ENCODE measurements at places on chromosomes 16 and 17.

DNA sequence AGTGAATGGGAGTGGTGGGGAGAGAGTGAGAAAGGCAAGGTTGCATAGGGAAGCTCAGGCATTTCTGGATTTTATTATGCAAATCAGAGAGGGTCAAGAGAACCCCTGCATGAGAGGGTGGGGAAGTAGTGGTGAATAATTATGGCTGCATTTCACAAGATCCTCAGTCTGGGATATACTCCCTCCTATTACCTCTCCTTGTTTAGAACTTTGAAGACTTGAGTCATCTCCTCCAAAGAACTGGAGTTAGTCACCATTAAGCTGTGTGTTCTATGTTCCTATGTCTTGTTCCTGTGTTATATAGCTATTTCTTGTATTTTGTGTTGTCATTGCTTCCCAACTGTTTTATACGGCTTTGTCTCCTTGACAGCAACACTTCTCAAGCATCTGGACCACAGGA is 18.4 kb downstream of the SOX9 start:
- no peak for DNase-seq

- no peak for DNase-seq
Observed at GRCh38 chr16:11684231-11685025, 16.2 kb downstream of the SNN start.

GRCh38 chr17:18224053-18224386 is 1.4 kb upstream of the LLGL1 start:
- no peak for DNase-seq

GRCh38 chr17:69592692-69593350 is 178.3 kb downstream of the MAP2K6 start:
- no peak for DNase-seq

DNA sequence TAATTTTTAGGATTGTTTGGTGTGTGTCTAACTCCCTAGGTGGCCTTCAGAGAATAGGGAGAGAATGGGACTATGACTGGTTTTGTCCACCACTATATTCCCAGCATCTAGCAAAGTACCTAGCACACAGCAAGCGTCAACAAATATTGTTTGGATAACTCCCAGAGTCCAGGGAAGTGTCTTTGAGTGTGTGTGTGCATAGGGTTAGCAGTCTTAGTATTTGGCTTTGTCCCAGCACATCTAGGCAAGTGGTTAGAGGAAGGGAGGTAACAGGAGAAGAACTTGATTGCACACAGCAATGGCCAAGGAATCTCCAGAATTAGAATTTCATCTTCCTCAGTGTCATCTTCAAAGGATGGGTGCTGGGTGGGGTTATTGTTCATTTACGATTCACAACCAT is 385.4 kb upstream of the CDH5 start:
- DNase-seq: no peak

GRCh38 chr16:82824408-82824807 is 197.6 kb downstream of the CDH13 start:
- no peak for DNase-seq

DNA sequence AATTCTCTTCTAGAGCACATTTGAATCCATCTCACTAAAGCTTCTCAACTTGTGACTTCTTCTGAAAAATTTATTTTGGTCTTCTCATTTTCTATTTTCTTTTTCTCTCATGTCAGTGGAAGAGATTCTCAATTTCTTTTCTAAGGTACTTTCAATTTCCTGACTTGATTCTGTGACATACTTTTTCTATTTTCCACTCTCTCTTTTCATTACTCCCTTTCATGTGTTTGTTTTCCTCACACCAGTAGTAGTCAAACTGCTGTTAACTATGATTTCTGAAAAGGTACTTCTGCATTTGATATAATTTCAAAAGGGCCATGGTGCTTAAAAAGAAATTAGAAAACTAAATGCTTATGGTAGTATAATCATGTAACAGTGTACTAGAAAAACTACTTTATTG is 41.9 kb downstream of the NFAT5 start:
- DNase-seq: no peak
